HEK293T (cell line): ENCODE measurements at places on chromosomes 7 and 10.

GRCh38 chr10:123879606-123880257, 11.9 kb downstream of the CPXM2 start:
- no peak for DNase-seq

- no peak for DNase-seq
Measured at GRCh38 chr7:45088146-45088701, 545 bp downstream of the NACAD start.

DNA sequence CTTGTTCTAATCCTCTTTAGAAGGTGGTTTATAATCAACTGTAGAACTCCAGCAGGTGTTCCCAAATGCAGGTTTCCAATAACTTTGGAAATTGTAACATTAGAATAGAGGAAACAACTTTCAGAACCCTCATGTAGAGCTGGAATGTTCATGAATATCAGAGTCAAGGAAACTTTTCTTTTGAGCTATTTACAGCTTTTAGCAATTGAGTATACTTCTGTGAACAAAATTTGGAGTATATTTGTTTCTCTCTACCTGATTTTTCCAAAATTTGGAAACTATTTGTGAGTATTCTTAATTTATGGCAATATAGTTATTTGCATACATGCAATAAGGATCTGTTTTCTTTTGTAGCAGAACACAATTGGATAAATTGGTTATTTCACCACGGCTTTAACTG, 2.8 kb upstream of the CFAP43 start:
- no peak for DNase-seq

GRCh38 chr7:45203936-45204445, 46.4 kb downstream of the RAMP3 start:
- DNase-seq: no peak

DNA sequence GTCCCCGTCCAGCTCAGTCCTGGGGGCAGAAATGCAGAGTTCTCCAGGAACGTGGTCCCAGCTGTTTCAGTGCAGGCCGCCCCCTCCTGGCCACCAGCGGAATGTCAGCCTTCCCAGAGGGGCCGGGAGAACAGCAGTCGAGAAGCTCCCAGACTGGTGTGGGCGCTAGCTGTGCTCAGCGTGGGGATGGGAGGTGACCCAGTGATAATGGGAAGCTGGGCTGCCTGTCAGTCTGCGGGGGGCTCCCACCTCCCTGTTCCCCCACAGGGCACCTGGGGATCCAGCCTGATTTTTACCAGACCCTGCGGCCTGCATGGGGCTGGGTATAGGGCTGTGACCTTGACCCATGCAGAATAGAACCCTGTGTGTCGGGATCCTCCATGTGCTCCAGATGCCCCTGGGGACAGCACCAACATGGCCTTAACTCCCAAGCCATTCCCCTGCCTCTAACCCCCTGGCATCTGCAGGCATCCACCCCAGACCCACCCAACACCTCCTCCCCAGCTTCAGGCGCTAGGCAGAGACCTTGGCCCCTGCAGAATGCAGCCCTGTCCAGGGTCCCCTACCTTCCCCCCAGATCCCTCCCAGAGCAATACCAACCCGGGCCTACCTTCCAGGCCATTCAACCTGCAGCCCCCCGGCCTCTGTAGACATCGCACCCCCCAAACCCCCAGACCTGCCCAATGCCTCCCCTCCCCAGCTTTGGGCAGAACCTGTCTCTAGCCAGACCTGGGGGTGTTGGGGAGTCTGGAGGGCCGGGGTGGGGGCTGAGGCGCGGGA, 880 bp upstream of the ELN start:
- DNase-seq: peak; percentile 81

GRCh38 chr10:132264966-132265889, 42.5 kb downstream of the STK32C start:
- no peak for DNase-seq

DNA sequence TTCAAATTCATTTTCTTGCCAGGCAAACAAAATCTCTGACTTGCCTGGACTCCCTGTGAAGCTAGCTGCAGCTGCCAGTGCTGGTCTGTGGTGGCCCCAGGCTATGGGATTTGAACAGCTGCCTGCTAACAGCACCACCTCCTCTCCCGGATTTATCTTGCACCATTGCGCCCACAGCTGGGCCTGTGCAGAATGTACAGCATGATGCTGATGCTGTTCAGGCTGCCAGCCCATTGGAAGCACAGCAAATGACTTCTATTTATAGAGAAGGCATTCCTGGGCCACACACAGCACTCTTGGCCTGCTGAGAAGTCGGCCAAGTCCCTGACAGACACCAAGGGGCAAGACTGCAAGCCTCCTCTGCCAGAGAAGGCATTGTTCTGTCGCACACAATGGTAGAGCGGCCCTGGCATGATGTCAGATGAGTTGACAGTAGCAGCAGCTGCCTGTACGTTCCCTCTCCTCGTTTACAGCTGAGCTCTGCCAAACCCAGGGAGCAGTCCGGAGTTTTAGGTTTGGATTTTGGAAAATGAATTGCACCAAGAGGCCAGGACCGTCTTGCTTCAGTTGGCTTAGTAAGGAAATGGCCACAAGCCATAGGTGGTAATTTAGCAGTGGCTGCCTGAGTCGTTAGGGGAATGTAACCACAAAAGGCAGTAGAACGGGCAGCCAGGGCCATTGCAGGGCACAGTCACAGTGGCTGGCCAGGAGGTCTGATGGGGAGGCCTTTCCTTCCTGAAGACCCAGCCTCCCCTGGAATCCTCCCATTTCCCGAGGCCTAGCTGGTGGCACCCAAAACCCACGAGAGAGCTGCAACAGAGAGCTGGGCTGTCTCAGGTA, 38.5 kb downstream of the MTURN start:
- DNase-seq: peak; percentile 42

- no peak for DNase-seq
Measured at GRCh38 chr10:30111340-30112022, 52.1 kb upstream of the JCAD start.

- DNase-seq: no peak
Measured at GRCh38 chr10:14873090-14873760, 5.4 kb upstream of the SUV39H2 start.

GRCh38 chr7:42272793-42273665, 36.0 kb upstream of the GLI3 start:
- peak; percentile 42 for DNase-seq

DNA sequence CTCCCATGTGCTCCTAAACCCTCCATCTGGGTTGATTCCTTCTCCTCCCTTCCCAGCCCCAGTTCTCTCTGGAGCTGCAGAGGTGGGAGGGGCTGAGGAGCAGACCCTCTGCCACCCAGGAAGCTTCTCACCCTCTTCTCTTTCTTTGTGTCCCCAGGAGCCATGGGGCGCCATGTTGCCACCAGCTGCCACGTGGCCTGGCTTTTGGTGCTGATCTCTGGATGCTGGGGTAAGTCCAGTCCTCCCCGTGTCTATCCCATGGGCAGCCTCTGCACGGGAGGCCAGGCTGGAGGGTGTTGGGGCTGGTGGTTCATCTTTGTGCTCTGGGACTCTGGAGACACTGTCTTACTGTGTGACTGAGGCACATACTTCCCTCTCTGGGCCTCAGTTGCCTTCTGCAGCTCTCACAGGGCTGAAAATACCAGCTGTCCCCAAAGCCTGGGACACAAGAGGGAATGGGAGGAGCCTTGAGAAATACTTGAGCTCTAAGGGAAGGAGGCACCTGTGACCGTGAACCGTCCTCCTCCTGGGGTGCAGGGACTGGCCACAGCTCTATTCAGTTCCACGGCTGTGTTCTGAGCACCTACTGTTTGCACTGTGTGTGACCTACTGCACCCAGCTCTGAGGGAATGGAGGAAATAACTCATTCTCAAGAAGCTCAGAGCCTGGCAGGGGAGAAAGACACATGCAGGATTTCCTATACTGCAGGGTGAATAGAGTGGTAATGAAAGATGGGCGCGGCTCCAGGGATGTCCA, 43.1 kb downstream of the CDH23 start:
- DNase-seq: no peak

DNA sequence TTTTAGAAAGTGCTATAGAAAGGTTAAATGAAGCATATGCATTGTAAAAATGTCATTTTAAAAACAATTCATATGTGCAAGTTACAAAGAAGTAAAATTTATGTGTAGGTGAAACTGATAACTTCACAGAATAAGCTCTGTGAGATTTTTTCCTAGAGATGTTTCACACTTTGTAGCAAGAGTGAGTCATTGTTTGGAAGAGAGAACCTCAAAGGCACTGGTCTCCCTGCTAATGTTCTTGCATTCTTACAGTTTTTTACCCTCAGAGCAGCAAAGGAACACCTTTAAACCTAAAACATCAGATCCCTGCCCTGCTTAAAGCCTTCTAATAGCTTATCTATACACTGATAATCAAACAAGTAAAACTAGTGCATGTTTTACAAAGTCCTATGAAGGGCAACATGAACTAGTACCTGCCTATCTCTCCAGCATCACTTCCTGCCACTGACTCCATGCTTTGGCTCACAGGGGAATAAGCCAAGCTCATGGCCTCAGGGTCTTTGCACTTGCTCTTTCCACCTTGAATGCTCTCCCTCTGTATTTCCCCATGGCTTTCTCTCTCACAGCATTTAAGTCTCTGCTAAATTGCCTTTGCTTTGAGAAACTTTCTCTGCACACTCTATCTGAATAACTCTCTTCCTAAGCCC, 997.0 kb downstream of the GATA3 start:
- no peak for DNase-seq

DNA sequence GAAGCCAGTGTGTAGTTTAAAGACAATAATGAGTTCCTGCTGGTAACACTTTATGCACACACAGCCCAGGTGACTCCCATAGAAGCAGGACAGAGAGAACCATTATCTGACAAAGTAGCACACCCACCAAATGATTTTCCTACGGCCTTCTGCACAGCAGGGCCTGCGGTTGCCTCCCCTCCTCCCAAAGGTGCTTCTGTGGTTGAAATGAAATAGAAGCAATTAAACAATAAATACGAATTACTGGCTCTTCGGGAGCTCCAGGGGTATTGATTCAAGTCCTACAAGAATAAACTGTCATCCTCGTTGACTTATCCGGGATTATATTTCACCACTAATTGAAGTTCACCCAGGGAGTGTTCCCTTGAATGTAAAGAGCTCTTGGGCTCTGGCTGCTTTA, 172.1 kb downstream of the ACTR3B start:
- DNase-seq: no peak

DNA sequence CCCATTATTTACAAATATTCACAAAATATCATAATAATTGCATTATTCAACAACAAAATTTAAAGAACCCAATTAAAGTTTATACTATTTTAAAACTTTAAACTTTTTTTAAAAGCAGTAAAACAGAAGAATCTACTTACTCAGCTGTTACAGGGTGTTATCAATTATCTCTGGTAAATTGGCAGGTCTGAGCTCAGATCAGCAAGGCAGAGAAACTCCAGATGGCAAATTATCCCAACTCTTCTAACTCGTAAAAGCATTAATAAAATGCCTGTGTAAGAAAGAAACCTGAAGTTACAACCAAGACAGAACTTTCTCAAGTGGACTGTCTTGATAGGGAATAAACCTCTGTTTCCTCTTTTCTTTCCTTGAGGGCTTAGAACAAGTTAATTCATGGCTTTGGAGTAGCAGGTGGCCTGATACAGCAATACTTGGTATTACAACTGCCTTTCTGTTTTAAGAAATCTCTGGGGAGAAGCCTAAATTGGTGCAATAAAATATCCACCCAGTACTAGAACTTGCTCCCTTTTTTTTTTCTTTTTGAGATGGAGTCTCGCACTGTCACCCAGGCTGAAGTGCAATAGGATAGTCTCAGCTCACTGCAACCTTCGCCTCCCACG, 275.3 kb upstream of the MKLN1 start:
- DNase-seq: no peak

- no peak for DNase-seq
Measured at GRCh38 chr7:78015574-78016260, 217.1 kb downstream of the PHTF2 start.

DNA sequence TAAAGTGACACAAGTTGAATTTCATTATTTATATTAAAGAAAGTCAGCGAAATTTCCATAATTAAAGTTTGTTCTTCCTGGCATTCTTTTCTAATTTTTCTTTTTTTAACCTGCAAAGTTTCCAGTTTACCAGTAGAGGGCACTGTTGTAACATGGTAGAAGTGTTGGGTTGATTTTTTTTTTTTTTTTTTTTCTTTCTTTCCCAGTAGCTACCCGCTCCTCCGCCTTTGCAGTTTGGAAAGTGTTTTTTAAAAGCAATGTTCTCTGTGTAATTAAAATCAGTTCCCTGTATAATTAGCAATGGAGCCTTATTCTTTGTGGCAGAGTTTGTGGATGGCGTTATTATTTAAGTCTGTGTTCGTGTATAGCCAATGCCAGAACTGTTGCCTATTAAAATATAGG, 53.7 kb downstream of the TAF3 start:
- peak; percentile 25 for DNase-seq

DNA sequence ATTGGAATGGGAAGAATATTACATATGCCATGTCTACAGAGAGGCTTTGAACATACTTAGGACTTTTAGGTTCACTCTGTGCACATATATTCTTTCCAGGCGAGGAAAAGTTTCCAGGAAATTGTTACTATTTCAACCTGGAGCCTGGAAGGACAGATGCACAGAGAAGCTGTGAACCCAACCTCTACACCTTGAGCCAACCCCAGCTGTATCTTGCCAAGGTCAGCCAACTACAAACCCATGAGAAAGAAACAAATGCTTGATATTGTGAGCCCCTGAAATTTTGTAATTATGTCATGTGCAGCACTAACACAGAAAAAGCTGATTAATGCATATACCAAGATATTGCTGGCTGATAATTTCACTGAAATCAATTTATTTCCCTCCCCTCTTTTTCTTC, 404.9 kb downstream of the GLRX3 start:
- DNase-seq: no peak

DNA sequence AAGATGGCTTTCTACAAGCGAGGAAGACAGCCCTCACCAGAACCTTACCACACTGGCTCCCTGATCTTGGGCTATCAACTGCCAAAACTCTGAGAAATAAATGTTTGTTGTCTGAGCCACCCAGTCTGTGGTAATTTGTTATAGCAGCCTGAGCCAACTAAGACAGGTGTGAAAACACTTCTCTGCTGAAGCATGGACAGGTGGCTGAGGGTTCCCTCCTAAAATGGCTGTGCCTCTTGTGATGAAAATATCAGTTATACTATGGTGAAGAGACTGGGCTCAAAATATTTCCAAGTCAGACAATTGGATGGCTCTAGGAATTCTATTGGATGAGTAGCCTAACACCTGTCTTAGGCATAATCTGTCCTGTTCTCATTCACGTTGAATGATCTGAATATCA, 78.1 kb downstream of the CDK1 start:
- no peak for DNase-seq

DNA sequence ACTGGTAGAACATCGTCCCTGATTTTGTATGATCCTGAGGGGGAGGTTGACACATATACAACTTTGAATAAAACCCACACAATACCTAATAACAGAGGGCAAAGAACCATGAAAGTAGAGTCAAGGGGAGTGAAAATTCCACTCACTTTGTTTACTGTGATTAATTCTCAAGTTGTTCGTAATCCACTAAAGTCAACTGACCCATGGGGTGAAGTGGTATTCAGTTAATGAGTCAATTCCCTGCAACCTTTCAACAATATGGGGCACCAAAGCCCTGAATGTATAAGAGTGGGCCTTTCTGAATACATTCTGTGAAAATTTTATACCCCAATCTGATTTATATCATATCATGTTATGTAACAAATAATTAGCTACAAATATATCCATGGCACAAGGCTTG, 39.0 kb upstream of the C10orf67 start:
- DNase-seq: no peak

GRCh38 chr7:129376076-129376777, 58.0 kb upstream of the STRIP2 start:
- DNase-seq: peak; percentile 51

- no peak for DNase-seq
Measured at GRCh38 chr10:29616542-29616941, 18.2 kb downstream of the SVIL start.

- DNase-seq: no peak
Measured at GRCh38 chr10:32381165-32381564, 34.2 kb upstream of the EPC1 start.

GRCh38 chr7:2220506-2220905, 12.2 kb downstream of the MAD1L1 start:
- DNase-seq: no peak
